CD8-positive, alpha-beta memory T cell (primary cell): ENCODE measurements at places on chromosomes 7 and 10.

GRCh38 chr10:97590082-97590747 lies 694 bp downstream of the C10orf62 start:
- no peak for DNase-seq

GRCh38 chr7:95441042-95441823 lies 6.4 kb upstream of the PON2 start:
- DNase-seq = no peak

DNA sequence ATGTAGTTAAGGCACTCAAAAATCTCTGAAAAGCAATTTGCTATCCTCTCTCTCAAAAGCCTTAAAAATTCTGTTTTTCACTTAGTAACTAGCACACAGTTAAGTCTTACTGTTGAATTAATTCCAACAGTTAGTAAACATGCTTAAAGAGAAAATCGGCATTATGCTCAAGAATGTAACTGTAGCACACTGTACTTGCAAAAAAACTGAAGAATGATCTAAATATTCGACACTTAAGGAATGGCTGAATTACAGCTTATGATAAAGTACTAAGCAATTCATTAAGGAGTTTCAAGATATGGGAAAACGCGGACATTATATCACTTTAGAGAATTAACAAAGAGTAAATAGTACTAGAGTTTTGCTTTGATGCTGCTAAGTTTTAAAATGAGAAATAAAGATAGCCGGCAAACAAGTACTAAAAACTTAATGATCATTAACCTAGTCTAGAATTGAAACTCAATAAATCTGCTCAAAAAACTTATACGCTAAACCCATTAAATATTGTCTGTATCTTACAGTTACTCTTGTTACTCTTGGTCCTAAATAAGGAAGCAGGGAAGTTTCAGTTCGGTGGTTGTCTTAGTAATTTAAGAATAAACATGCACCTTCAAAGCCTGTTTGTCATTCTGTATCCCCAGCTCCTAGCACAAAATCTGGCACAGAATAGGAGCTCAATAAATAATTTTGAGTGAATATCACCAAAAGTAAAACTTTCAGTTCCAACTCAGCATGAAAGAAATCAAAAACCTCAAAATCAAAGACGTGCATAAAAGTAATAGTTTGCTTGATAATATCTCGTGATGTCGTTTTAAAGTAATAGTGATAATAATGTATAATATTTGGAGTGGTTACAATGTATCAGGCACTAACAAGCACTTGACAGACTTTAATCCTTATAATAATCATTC lies 1.2 kb downstream of the TRDMT1 start:
- no peak for DNase-seq

DNA sequence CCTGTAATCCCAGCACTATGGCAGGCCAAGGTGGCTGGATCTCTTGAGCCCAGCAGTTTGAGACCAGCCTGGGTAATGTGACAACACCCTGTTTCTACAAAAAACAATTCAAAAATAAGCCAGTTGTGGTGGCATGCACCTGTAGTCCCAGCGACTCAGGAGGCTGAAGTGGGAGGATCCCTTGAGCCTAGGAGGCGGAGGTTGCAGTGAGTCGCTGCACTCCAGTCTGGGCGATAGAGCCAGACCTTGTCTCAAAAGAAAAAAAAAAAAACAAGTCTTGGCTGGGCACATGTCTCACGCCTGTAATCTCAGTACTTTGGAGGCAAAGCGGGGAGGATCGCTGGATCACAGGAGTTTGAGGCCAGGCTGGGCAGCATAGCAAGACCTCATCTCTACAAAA lies 74.6 kb upstream of the PDSS1 start:
- no peak for DNase-seq

DNA sequence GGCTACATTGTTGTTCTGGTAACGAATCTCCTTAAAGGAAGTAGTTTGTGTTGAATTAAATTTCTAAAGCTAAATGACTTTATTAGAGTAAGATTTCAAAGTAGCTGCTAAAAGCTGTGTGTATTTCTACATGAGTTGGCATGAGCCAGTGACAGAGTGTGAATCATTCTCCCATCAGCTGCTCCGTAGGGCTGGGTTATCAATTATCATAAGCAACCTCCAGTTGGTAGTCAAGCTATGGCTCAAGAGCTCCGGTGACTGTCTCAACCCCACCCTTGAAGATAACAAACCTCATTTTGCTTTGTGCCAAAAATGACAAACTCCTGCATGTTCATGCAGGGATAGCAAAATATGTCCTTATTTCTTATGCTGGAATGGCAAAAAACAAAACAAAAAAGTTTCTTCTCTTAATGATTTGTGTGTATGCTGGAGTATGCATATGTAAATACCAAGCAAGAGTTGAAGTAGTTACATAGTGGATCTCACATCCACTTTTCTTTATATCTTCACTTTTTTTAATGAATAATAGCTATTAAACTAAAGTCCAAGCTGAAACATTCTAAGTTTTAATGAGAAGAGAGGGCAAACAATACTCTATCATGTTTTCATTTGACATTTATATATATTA lies 249.4 kb downstream of the CACNA2D1 start:
- no peak for DNase-seq

GRCh38 chr10:114283535-114284234 lies 44.6 kb downstream of the VWA2 start:
- DNase-seq = no peak

DNA sequence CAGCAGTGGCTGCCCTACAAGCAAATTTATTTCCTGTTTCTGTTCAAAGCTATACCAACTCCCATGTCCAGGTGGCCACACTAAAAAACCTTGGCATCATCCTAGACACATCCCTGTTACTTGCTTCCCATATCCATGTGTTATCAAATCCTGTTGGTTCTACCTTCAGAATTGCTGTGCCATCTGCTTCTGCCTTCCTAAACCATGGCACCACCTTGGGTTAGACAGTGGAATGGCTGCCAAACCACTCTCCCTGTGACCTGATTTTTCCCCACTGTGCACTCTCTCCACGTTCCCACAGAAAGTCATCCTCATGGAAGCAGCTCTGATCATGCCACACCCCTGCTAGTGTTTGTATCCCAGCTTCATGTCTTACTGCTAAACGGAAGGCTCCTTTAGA lies 697.6 kb upstream of the GALNT17 start:
- DNase-seq = no peak

DNA sequence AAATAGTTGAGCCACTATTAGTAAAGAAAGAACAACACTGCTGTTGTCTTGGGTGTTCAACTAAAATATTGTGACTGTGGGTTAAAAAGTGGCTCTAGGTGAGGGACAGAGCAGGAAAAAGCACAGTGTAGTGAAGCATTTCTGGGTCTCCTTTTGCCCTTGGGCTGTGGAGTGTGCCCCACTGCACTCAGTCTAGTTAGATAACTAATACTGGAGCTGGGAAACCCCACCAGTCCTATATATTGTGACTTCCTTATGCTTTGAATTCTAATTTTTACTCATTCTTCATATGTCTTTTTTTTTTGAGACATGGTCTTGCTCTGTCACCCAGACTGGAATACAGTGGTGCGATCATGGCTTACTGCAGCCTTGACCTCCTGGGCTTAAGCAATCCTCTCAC lies 195.1 kb downstream of the EXOC4 start:
- no peak for DNase-seq

- no peak for DNase-seq
Observed at GRCh38 chr7:34341326-34341725, 316.7 kb upstream of the NPSR1 start.

DNA sequence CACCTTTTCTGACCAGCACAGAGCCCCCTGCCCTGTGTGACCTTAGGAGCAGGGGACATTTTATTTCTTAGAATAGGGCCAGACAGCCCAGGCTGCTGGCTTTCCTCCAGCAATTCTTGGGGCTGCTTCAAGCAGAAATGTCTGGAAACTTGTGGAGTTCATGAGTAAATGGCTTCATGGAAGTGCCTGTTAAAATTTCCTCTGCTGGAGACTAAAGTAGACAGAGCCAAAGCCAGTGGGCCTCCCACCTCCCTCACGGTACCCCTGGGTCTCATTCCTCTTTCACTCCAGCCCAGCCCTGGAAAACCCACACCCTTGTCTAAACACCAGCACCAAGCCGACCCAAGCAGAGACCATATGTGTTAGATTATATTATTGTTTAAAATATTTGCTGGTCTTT lies 505.5 kb upstream of the ZMIZ1 start:
- DNase-seq = no peak

DNA sequence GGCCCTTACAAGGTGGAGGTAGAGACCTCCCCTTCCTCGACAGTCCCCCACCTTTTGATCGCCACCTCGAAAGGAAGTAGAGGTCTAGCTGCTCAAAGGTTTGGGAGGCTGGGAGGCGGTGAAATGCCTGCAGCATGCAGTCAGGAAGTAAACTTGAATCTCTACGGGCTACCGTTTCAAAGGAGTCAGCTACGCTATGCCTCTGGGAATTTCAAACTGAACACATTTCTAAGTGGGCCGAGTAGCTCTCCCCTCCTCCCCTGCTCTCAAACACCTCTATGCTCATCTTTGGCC lies 68.0 kb downstream of the CXCL12 start:
- DNase-seq = no peak

GRCh38 chr10:90484518-90484917 lies 373.3 kb downstream of the HTR7 start:
- DNase-seq = no peak

GRCh38 chr10:103659674-103660363 lies 166.3 kb downstream of the NEURL1 start:
- DNase-seq = peak; percentile 36

DNA sequence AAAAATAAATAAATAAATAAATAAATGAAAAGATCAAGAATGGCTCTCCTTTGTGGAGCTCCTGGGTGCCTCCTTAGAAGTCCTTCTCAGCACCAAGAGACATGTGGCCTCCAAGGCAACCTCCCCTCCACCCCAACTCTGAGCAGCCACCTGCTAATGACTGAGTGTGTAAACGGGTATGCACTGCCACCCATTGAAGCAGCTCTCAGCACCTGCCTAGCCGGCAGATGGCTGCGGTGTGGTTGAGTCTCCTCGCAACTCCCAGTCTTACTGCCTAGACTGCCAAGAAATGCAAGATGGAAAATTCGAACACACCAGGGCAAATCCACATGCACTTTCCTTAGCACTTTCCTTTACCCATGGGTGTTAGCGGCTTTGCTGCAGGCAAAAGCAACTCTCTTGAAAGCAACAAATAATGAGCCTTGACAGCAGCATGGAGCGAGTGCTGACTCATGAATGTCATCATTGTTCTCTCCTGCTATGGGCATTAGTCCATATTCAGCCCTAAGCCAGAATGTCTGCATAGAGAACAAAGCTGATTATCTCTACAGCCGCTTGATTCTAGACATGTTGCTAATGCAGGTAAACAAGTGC lies 913.9 kb upstream of the AUTS2 start:
- no peak for DNase-seq

DNA sequence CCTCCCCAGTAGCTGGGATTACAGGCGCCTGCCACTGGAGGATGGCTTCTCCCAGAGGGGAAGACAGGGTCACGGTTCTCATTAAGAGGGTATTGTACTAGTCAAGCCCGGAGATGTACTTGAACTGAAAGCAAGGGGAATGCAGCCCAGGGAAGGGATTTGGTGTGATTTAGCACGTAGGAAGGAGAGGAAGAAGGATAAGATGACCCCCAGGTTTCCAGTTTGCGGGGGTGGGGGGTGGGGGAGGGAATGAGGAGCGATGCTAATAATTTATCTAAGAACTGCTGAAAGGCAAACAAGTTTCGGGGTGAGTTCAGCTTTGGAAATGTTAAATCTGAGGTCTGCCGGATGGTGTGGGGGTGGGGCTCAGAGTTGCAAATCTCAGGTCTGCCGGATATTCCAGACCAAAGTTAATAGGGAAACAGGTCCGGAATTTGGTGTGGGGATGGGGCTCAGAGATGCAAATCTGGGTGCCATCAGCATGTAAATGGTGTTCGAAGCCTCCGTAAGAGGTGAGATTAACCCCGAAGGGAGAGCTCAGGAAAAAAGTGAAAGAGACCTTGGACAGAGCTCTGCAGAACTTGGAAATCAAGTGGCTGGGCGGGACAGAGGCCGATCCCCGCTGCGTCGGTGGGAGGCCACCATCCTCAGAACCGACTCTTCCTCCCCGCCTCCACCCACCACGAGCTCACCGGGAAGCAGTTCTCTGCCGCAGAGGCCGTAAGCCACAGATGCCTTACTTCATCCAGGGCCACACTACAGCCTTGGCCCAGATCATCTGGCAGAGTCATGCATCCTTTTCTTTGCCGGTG lies 1.6 kb upstream of the SEPHS1 start:
- no peak for DNase-seq

- DNase-seq = no peak
Observed at GRCh38 chr7:115047958-115048720, 126.2 kb downstream of the MDFIC start.

DNA sequence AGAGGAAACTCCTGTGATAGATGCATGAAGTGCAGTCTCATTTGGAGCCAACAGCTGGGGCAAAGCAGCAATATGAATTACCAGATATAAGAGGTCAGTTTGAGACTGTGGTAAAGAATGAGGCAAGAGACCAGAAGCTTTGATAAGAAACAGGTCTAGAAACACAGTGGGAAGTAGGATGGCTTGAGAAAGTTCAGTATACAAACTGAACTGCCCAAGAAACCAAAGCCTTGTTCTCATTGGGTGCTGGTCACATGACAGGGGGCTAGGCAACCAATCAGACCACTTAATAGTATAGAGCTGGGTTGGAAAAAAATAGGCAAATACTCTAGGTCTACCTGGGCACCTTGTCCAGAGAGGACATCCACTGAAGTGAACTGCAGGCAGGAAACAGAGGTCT lies 46.2 kb upstream of the PLCE1 start:
- DNase-seq = no peak

- no peak for DNase-seq
Observed at GRCh38 chr10:109774121-109774440, 149.2 kb downstream of the XPNPEP1 start.

- DNase-seq = no peak
Observed at GRCh38 chr7:23787272-23787671, 77.3 kb downstream of the STK31 start.

GRCh38 chr7:125670926-125671572 lies 741.4 kb upstream of the POT1 start:
- DNase-seq = no peak

DNA sequence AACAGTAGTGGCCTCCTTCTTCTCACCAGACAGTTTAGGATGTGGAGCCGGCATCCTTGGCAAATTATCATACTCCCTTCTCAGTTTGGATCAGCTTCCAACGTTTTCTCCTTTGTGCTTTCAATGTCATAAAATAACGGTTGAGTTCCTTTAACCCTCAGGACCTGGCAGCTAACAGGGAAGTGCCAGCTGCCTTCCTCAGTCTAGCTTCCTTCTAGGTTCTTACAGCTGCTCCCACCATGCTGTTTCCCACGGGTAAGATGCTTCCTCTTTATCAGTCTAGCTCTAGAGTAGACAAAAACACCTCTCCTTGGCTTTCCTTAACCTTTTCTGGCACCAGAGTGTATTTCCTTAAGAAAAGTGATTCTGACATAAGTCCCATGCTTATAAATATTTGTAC lies 33.2 kb downstream of the BLVRA start:
- DNase-seq = no peak

GRCh38 chr7:16849296-16850148 lies 32.3 kb downstream of the AGR3 start:
- DNase-seq = no peak
